ENCODE measurements at places on chromosomes 5 and 9.

DNA sequence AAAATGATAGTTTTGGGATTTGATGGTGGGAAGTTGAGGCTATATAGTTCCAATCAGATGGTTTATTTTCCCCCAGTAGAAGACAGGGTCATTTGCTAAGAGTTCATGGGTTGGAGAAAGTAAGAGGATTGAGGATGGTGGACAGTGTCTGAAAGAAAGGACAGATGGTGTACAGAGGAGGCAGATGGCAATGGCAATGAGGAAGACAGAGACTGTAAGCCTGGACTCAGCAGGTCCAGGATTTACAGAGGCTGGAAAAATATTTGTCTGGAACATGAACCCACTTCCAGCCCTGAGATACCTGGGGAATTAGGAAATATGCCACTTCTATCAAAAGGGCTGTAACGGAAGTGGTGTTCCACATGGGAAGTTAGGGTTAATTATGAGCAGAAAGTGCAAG is 84.5 kb downstream of the PCSK1 start:
- DNase-seq, result no peak

DNA sequence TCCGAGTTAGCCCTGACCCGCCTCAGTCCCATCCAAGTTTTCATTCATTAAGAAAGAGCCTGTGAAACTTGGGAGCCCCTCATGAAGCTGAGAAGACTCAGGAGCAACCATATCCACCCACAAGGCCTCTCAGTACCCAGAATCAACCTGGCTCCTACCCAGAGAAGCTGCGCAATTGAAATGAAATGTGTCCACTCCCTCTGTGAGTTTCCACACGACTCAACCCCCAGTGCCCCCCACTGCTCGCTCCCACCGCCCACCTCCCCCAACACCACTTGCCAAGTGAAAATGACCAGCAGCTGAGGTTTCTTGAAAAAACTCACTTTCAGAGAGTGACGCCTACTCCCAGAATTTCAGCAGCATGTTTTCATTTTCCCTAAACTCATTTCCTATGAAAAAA is 104.6 kb downstream of the CDK5RAP2 start:
- no peak for DNase-seq

- DNase-seq, result no peak
These were observed 395.7 kb upstream of the SLC24A2 start for GRCh38 chr9:20184541-20184940.

DNA sequence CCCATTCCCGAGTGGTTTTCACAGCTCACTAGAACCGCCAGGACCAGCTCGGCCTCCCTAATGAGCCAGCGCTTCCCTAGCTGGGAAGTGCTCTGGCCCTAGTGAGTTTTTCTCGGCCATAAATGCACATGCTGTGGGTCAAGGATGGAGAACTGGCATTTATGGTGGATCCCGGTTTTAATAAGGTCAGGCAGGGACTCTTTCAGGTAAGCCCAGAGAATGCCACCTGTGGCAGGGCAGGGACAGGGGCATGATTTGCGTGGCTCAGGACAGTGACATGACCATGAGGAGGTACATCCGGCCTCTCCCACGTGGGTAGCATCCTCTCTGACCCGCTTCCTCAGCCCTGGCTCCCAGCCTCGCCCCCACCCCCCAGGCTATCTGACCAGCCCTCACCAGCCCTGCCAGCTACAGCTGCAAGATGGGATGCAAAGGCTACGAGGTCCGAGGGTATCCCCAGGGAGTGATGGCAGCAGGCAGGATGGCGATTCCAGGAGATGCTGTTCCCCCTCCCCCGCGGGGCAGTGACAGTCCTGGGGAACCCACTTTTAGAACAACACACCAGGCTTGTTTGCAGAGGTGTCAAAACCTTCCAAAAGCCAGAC is 60.3 kb upstream of the ADAMTS2 start:
- DNase-seq, result no peak

DNA sequence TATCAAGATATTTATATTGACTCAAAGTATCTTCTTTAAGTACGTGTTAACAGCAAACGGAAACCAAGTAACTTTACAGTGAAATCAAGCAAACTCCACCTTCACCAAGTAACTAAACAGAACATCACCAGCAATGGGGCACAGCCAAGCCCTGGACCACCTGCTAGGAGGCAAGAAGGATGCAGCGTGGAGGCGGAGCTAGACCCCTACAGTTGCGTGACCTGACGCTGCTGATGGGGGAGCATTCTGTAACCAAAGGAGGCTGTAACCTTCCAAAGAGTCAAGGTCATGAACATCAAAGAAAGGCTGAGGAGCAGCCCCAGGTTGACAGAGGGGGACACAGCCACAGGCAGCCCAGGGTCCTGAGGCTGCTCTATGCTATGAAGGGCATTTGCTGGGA is 6.1 kb downstream of the VAV2 start:
- DNase-seq, result no peak

DNA sequence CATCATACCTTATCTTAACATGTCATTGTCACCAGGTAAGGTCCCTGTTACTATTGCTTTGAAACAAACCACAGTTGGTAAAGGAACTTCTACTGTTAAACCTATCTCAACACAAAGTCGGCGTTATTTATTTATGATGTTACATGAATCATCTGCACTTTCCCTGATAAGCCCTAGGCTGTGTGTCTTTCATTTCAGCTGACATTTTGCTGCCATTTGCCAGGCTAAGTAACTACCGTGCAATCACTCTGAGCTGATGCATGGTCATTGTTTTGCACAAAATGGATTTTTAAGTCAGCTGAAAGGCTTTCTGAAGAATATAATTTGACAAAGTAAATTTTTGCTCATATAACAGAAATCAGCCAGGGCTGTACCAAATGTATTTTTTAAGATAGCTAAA is 546.5 kb downstream of the ZNF608 start:
- no peak for DNase-seq

DNA sequence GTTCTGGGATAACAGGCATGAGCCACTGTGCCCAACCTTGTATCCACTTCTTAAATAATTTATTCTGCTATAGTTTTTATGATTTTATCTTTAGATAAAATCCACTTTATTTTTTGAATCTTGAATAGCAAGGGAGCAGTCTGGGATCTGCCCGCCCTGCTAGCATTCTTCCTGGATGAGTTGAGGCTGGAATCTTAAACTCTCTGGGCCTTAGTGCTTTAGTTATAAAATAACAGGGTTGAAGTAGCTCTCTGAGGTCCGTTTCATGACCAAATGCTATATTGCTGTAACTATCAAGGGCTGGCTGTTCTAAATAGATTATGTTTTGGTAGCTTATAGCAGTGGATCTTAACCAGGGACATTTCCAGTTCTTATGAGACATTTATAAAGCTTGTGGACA is 20.8 kb downstream of the ACER2 start:
- no peak for DNase-seq

Data from activated CD8-positive, alpha-beta T cell treated with anti-CD3 and anti-CD28 coated beads for 36 hours (primary cell).